GM23248 (cell line): ENCODE measurements at places on chromosomes 12 and 14. TPM values are rescaled to one million over a fixed set of nuclear protein-coding genes. Genes with fewer than 3 reads are reported as not detected.

GRCh38 chr14:86221755-86222154 is 691.8 kb downstream of the FLRT2 start:
- DNase-seq = no peak

GRCh38 chr12:67034110-67034879 is 234.9 kb upstream of the CAND1 start:
- peak; percentile 11 for DNase-seq

The GLIPR1L1 gene
- total RNA-seq = not detected in 2 replicates

- no peak for DNase-seq
These were observed 54.3 kb downstream of the SVOP start for GRCh38 chr12:108966378-108967151.

The TPPP2 gene
- not detected in 2 replicates for total RNA-seq

GRCh38 chr12:52698651-52699340 is 4.5 kb downstream of the KRT77 start:
- no peak for DNase-seq

DNA sequence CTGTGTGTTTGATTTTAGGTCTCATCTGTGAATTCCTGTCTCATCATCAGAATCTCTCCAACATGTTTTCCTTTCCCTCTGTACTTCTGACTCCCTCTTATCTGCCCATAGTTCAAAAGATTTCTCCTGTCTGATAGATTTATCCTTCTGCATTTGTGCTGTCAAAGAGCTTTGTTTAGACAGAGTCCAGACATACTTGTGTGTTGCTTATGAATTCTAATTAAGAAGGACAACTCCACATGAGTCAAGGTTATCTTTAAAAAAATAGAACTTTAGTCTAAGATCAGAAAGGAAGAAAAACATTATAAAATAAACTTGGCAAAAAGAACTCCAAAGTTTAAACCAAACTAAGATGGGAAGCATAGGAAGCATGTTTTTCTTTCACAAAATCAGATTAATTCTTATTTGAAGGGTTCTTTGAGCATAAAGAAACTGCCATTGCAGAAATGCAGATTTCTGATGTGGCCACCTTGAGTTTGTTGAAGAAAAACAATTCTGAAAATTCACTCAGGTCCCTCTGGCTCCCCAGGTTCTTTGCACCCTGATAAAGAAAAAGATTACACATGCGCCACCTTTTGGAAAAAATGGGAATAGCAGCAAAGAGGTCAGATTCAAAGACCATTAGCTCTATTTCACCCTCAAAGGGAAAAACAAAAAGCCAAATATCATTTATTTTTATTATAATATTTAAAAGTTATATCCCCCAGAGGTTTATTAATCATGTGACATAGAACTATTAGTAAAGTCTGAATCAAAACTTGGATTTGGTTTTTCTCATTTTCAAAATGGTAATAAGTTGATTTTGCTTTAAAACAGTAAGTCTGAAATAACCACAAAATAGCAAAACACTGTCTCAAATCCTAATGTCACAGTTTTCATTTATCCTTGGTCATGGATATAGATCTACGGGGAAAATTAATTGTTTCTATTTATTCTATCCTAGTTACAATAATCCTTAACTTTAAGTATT is 143.7 kb upstream of the DCN start:
- peak; percentile 52 for DNase-seq
